Ovary (tissue), 10 donors: ENCODE measurements at places on chromosomes 7 and 10. TPM values are rescaled to one million over a fixed set of nuclear protein-coding genes. Genes with fewer than 3 reads are reported as not detected.

Gene ADRA2A
- 16.0 TPM for total RNA-seq

Gene TAS2R41
- total RNA-seq = not detected

Gene ANKRD30A
- total RNA-seq = not detected

Gene IQUB
- 0.35 TPM for total RNA-seq

Gene RADIL
- 1.5 TPM for total RNA-seq

Gene TRPV5
- not detected for total RNA-seq

Gene SRRM3
- total RNA-seq = 7.7 TPM

Gene CLDN4
- 8.8 TPM for total RNA-seq

Gene HOXA4
- 3.5 TPM for total RNA-seq

Gene LEP
- total RNA-seq = not detected

Gene NODAL
- not detected for total RNA-seq

Gene CABCOCO1
- total RNA-seq = 0.55 TPM

Gene SLC39A12
- not detected for total RNA-seq

Gene PLXNA4
- total RNA-seq = 11.4 TPM

Gene ZNF467
- 16.7 TPM for total RNA-seq

- no peaks in the 10 kb centered on the region for H3K27me3 ChIP-seq
- H3K36me3 ChIP-seq = no peaks in the 10 kb centered on the region
- no peak overlapping the region for H3K4me3 ChIP-seq
- H3K27ac ChIP-seq = no peak overlapping the region
Observed at GRCh38 chr10:116307455-116307854, 16.8 kb upstream of the CCDC172 start.

GRCh38 chr7:16347827-16348192 is 73.5 kb downstream of the CRPPA start:
- H3K4me3 ChIP-seq = no peak overlapping the region
- no peaks in the 10 kb centered on the region for H3K36me3 ChIP-seq
- H3K27ac ChIP-seq = no peak overlapping the region
- H3K4me1 ChIP-seq = no peaks in the 10 kb centered on the region

DNA sequence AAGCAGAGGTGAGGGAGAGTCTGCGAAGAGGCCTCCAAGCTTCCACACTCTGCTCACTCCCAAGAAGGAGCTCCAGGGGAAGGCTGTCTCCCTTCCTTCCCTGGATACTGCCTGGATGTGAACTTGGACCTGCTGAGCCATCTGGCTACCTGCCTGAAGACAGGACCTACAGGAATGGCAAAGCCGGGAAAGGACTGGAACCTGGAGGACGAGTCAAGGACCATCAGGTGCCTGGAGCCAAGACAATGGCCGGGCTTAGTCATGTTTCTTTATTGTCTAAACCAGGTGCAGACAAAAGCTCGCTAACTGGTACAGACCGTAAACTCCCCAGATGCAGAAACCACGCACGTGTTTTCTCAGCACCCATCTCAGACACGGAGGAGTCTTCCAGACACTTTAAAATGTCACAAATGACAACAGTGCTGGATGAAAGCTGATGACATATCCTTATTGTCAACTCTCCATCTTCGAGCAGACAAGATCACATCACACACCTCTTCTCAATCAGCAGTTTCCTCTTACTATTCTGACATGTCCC is 12.1 kb downstream of the ASB13 start:
- no peak for DNase-seq
- H3K27me3 ChIP-seq = no peaks in the 10 kb centered on the region
- peaks cover 15% of the 10 kb centered on the region for H3K4me1 ChIP-seq

GRCh38 chr7:81004098-81004497 is 85.2 kb upstream of the SEMA3C start:
- H3K27me3 ChIP-seq = no peaks in the 10 kb centered on the region
- H3K27ac ChIP-seq = no peak overlapping the region
- H3K4me1 ChIP-seq = no peaks in the 10 kb centered on the region

GRCh38 chr10:116168329-116168728 is 104.7 kb downstream of the GFRA1 start:
- H3K4me1 ChIP-seq = no peaks in the 10 kb centered on the region
- no peaks in the 10 kb centered on the region for H3K27me3 ChIP-seq
- DNase-seq = no peak

DNA sequence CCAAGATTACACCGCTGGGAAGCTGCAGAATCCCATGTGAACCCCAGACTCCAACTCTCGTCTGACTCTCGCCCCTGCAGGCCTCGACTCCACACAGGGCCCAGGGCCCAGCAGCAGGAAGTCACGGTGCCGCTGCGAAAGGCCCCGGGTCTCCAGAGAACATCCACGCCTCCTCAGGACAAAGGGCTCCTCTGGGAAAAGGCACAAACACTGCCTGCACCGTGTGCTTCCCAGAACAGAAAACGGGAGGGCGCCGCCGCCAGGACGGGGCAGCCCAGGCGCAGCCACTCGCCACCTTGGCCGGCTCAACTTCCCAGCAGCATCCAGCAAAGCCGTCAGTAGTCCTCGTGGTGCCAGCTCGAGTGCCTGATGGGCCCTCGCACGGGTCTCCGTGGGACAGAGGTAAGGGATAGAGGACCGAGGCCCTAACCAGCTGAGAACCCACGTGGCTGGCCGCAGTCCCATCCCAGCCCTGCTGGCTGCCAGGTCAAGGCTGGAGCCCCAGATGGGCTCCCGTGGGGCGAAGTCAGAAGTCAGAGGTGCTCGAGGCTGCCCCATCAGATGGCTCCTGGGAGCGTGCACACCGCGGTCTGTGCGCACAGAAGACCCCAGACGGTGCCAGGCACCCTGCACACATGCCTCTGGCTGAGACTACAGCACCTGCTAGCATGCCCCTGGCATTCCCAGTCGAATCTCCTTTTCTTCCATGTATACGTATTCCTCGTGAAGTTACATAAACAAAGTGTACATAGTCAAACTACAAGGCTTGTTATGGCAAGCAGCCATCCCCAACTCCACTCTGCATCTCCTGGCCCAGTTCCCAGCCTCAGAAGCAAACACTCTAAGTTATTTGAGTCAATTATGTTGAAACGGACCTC is 60.2 kb downstream of the MAD1L1 start:
- no peaks in the 10 kb centered on the region for H3K27me3 ChIP-seq
- peaks cover 8% of the 10 kb centered on the region for H3K4me1 ChIP-seq
- DNase-seq = peak; percentile 49
- H3K4me3 ChIP-seq = no peak overlapping the region

GRCh38 chr7:81645435-81645834 is 124.4 kb downstream of the HGF start:
- no peak for DNase-seq
- no peaks in the 10 kb centered on the region for H3K36me3 ChIP-seq
- H3K4me1 ChIP-seq = no peaks in the 10 kb centered on the region
- H3K27me3 ChIP-seq = no peaks in the 10 kb centered on the region

GRCh38 chr10:72009051-72009424 is 44.8 kb downstream of the CHST3 start:
- no peak overlapping the region for H3K4me3 ChIP-seq
- H3K27ac ChIP-seq = peak overlapping the region; percentile 88
- H3K4me1 ChIP-seq = peaks cover 46% of the 10 kb centered on the region
- no peak for DNase-seq
- H3K36me3 ChIP-seq = no peaks in the 10 kb centered on the region

DNA sequence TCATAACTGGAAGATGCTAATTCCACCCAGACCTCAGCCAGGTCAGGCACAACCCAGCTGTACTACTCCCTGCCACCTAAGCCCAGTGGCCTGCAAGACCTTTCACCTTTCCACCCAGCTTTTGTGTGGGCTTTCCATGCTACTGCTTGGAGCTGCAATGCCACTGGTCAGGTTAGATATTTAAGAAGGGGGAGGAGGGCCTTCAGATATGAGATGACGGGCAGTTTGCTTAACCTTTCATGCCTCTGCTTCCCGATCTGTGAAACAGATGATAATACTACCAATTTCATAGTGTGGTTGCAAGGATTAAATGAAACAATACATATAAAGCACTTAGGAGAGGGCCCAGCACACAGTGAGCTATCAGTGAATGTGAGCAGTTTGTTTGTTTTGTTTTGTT is 20.9 kb downstream of the STOX1 start:
- no peaks in the 10 kb centered on the region for H3K36me3 ChIP-seq
- H3K27me3 ChIP-seq = no peaks in the 10 kb centered on the region
- no peak for DNase-seq
- H3K4me1 ChIP-seq = no peaks in the 10 kb centered on the region
- no peak overlapping the region for H3K4me3 ChIP-seq

- H3K27me3 ChIP-seq = no peaks in the 10 kb centered on the region
- peaks cover 3% of the 10 kb centered on the region for H3K4me1 ChIP-seq
- H3K4me3 ChIP-seq = peak overlapping the region; percentile 68
- H3K27ac ChIP-seq = peak overlapping the region; percentile 78
Observed at GRCh38 chr10:11165591-11166543, 148.2 kb downstream of the CELF2 start.

DNA sequence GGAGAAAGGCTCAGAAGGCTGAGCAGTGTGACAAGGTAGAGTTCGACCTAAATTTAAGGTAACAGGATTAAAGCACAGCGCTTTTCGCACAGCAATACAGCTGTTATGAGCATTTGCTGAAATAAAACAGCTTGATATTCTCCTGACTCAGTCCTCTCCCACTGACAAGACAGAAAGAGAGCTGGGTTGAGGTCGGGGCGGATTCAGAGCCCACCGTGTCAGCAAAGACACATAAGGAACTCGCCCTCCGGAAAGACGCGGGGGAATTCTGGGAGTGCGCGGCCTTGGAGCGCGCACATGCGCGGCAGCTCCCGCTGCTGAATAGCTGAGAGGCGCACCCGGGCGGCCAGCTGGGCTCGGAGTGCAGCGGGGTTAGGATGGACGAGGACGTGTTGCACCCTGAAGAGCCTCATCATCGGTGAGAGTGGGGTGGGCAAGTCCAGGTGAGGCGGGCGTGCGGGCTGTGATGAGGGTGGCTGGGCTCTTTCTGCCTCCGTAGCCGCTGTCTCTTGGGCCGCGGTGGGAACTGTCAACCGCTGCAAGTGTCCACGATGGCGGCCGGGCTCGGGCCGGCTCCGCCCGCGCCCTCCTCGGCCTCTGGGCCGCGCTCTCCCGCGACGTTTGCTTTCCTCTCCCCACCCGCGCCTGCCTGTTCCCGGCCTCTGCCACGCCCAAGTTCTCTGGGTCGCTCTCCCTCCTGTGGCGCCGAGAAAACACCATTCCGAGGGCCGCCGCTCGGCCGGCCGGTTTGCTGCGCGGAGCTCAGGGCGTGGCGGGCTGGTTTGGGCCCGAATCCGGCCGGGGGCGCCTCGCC is 120.6 kb downstream of the LYZL1 start:
- no peaks in the 10 kb centered on the region for H3K27me3 ChIP-seq
- H3K36me3 ChIP-seq = no peaks in the 10 kb centered on the region
- peak; percentile 84 for DNase-seq
- H3K27ac ChIP-seq = peak overlapping the region; percentile 95
- peaks cover 10% of the 10 kb centered on the region for H3K4me1 ChIP-seq

GRCh38 chr7:96729820-96730219 is 20.2 kb upstream of the SEM1 start:
- no peak overlapping the region for H3K27ac ChIP-seq
- no peaks in the 10 kb centered on the region for H3K4me1 ChIP-seq
- no peak overlapping the region for H3K4me3 ChIP-seq
- no peaks in the 10 kb centered on the region for H3K27me3 ChIP-seq

DNA sequence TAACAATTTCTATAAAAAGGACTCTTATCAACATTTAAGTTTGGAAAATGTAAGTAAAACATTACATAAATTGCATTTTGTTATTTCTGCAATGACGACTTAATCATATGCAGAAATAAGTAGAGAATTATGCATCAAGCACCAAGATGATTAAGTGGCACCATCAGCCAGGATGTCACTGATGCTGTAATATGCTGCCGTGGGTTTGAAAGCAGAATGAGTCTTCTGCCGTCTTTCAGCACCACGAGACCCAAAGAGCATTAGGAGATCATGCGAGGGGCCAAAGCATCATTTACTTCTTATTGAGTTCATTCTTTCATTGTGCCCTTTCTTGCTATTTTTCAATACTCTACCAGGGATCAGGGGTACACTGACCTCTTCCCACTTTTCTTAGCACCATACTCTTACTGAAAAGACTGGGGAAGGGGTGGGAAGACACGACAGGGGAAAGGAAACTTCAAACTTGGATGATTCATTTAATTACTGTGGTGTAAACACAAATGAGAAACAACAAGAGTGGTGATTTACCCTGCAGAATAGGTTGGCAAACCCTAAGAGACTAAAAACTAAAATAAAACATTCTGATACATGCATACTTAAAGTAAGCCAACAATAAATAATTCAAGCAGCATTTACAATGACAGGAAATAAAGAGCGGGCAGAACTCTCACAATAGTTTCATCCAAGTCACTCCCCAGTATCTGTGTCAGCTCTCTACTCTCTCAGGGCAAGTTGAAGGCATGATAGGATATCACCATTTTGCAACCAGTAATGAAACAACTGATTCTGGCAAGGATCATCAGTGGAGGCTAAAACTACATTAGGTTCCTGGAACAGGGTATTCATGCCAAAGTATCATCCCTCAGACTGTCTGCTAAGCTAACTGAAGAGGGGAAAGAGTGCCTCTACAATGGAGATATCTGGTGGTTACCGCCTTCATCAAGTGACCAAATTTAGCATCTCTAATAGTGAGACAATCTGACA is 70.8 kb downstream of the CUL2 start:
- DNase-seq = no peak
- no peaks in the 10 kb centered on the region for H3K36me3 ChIP-seq
- H3K4me1 ChIP-seq = no peaks in the 10 kb centered on the region
- no peak overlapping the region for H3K27ac ChIP-seq
- H3K27me3 ChIP-seq = no peaks in the 10 kb centered on the region

DNA sequence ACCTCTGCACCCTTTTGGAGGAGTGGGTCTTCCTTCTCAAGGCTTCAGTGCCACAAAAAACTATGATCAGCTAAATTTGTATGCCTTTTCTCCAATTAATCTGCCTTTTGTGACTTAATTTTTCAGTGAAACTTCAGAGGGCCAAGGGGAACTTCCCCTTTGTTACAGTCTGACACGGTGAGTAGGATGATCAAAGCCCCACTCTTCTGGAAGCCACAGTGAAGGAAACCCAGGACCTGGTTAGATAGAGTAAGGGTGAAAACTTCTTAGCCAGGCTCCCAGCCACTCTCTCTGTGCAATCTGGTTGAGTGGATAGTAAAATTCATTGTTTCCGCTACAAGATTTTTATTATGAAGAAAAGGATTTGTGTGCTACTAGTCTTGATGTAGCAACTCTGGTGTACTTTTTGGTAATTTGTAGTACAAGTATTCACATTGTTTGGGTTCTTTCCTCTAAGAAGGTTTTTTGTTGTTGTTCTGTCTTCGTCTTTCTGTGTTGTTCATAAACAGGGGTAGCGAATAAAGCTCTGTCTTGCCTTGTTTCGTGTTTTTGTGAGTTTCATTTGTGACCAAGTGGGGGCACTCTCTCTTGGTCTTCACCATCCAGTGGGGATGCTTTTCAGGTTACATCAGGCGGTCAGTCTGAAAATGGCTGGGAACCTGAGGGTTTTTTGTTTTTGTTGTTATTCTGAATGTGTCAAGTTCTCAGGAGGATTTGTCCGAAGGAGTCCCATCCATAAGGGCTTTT is 268.5 kb upstream of the NPSR1 start:
- no peak overlapping the region for H3K4me3 ChIP-seq
- H3K27ac ChIP-seq = no peak overlapping the region
- no peaks in the 10 kb centered on the region for H3K27me3 ChIP-seq
- no peaks in the 10 kb centered on the region for H3K36me3 ChIP-seq
- H3K4me1 ChIP-seq = no peaks in the 10 kb centered on the region
